ENCODE measurements at places on chromosomes 5 and 9.

DNA sequence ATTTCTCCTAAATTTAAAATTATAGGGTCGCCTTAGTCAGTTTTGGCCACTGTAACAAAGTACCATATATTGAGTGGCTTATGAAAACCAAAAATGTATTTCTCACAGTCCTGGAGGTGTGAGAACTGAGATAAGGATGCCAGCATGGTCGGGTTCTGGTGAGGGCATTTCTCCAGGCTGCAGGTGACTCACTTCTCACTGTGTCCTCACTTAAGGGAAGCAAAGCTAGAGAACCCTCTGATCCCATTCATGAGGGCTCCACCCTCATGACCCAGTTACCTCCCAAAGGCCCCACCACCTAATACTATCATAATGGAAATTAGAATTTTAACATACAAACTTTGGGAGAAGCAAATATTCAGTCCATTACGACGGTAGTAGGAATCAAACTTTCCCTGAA, 75.1 kb upstream of the FBN2 start:
- DNase-seq, result no peak

- DNase-seq, result no peak
Observed at GRCh38 chr5:78903861-78904260, 81.2 kb downstream of the ARSB start.

- no peak for DNase-seq
Observed at GRCh38 chr5:133366438-133366837, 245.9 kb downstream of the FSTL4 start.

GRCh38 chr5:67934976-67935375, 280.6 kb upstream of the PIK3R1 start:
- no peak for DNase-seq

DNA sequence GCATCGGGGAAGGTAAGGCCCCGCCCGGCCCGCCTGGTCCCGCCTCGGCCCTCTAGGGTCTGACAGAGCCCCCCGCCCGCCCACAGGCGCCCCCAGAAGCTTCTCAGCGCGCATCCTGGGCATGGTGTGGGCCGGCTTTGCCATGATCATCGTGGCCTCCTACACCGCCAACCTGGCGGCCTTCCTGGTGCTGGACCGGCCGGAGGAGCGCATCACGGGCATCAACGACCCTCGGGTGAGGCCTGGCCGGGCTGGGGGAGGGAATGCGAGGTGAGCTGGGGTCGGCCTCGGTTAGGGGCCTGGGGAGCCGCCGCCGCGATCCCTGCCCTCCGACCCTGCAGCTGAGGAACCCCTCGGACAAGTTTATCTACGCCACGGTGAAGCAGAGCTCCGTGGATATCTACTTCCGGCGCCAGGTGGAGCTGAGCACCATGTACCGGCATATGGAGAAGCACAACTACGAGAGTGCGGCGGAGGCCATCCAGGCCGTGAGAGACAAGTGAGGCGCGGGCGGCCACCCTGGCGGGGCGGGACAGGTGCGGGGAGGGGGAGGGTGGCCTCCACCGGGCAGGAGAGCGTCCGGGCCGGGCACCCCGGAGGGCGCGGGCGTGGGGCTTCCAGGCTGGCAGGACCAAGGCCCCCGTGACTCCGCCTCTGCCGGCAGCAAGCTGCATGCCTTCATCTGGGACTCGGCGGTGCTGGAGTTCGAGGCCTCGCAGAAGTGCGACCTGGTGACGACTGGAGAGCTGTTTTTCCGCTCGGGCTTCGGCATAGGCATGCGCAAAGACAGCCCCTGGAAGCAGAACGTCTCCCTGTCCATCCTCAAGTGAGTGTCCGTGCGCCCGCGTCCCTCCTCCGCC, 7.1 kb downstream of the LRRC26 start:
- no peak for DNase-seq

DNA sequence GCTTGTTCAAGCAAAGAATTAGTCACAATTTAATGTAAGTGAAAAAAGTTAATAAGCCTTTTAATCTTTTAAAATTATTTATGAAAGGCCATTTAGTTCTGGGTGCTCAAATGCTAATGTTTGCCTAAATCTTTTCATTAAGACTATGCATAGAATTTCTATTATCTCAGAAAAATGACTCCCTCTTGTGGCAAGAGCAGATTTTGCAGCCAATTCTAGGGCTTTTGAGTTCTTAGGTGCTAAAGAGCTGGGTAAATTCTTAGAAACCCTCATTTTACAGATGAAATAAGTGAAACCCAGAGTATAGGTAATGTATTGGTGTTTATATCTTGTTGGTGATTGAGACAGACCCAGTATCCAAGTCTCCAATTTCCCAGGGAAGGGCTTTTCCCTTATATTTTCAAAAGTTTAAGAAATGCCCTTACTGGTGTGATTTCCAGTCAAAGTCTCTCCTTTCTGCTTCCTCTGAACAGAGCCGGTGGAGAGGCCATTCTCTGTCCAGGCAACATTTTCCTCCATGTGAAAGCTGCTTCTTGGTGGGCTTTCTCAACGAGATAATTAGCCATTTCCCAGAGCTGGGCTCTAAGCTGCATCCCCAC, 24.1 kb upstream of the PCSK5 start:
- peak; percentile 6 for DNase-seq

GRCh38 chr9:107358986-107359385, 75.9 kb downstream of the RAD23B start:
- no peak for DNase-seq

DNA sequence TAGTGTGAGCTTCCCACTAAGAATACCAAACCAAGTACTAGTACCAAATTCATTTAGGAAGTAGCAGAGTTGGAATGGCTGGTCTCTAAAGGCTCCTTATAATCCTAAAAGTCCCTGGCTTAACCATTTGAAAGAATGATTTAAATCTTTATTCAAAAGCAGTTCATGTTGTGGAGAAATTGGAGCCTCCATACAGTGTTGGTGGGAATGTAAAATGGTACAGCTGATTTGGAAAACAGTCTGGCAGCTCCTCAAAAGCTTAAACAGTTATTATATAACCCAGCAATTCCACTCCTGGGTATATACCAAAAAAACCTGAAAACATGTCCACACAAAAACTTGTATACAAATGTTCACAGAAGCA, 2.9 kb downstream of the PLIN2 start:
- DNase-seq, result no peak

DNA sequence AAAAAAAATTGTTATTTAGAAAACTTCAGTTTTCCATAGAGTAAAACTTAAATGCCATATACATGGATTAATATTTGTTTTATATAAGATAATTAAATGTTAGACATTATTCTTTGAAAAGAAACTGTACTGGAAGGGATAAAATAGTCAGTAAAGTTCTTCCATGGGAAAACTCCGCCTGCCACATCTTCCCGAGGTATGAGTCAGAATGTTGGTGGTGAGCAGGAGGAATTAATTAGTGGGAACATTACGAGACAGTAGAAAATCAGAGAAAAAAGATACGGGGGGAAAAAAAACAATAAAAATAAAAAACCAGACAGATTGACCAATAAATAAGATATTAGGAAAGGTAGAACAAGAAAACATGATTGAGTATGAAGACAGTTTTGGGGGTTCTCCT, 930.3 kb upstream of the C9orf72 start:
- DNase-seq, result no peak

DNA sequence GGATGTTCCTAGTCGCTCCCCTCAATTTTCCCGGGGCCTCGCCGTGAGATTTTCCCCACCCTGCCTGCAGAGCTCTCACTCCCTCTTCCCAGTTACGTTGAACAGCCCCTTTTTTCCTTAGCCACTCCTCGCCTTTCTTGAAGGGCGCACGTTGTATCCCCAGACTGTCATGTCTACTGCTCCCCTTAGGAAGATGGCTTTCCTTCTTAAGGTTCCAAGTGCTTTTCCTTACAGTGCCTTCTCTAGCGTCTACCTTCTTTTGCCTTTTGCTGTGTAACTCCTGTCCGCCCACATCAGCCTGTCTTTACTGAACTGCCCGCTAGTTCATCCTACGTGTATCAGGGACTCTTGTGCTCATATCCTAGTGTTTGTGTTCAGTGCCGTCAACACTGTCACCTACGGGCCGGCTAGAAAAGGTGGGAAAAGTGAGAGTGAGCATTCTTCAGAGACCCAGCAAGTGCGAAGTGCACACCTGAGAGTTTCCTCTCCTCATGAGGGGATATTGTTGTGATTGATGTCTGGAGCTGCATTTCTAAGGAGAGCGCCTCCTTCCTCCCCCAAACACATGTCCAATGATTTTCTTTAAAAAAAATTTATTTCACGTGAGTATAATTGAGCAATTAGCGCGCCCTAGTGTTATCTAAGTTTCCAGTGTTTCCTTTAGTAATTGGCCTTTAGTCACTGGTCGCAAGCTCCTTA, 764 bp downstream of the CAMLG start:
- DNase-seq, result peak; percentile 20

DNA sequence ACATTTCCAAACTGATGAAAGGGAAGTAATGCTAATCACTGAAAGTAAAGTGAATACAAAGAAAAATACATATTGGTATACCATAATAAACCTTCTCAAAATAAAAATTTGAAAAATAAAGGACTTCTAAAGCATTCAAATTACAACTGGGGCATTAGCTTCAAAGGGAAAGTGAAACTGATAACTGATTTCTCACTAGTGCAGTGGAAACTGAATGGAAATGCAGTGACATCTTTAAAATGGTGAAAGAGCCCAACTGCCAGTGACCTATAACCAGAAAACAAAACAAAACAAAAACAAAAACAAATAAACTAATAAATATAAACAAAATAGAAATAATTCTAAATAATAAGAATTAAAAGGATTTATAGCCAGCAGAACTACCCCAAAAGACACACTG, 297.5 kb upstream of the GRIN3A start:
- no peak for DNase-seq

- no peak for DNase-seq
Observed at GRCh38 chr5:84028093-84028492, 307.4 kb upstream of the HAPLN1 start.

DNA sequence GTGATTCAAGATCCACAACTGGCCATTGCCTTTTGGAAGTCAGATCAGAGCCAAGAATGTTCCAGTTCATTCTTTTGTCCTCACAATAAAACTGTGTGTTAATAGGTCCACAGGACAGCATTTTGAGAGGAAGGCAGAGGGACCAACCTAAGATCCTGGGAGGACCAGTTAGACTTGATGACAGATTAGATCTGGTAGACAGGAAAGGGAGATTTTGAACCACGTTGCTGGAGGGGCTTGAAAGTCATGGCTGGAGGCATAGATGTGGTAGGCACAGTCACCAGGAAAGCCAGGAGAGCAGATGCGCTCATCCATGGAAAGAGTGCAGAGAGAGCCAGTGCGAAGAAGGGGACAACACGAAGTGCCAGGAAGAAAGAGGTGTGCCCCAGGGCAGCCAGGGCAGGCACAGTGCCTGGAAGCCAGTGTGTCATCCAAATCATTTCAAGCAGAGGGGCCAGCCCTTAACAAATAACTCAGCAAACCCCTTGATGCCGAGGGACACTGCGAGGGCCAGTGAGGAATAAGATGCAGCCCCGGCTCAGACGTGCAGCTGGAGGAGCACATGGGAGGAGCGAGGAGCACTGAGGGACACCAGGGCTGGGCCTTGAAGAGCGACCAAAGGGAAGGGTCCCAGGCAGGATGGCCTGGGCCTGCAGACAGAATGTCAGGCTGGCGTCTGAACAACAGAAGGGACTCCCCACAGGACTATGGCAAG, 12.8 kb upstream of the SLC2A8 start:
- no peak for DNase-seq

GRCh38 chr9:2248768-2249265, 233.7 kb downstream of the SMARCA2 start:
- no peak for DNase-seq

- no peak for DNase-seq
Observed at GRCh38 chr5:17302106-17302505, 84.7 kb downstream of the BASP1 start.

DNA sequence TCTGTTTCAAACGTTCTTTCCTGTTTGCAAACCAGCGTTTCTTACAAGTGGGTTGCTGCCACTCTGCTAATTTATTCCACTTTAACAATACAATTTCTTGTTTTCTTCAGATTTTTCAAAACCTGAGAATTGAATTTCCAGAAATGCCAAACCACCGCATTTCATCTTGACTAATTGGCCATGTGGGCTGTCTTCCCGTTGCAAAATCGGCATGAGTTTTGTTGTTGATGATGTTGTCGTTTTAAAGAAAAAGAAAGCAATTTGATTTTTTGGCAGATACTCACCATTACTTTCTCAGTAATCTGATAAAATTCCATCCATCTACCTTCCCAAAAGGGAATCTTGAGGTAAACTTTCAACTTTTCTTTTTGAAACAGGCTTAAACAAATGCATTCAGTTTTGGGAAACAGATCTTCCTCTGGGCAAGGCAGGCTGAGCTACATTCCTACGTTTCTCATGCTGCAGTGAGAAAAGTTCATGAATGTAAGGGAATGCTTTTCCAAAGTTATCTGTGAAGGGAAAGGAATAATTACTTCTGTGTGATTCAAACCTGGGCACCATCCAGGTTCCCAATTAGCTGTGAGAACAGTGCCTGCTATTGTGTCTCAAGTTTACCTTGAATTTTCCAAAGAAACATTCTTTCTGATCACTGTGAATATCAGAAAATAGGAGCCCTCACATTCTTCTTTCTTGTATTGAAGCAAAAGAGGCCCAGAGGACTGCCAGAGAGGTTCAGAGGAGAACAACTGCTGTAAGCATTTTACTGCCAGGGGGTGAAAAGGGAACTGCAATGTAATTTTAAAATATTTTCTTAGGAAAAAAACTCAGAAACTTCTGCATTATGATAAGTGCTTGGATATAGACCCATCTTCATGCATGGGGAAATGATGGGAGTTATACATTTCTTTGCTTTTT, 100.7 kb upstream of the TUT7 start:
- no peak for DNase-seq

GRCh38 chr5:5046680-5047502, 93.2 kb upstream of the ADAMTS16 start:
- no peak for DNase-seq

- DNase-seq, result no peak
Observed at GRCh38 chr5:122014236-122014935, 52.6 kb downstream of the SRFBP1 start.

DNA sequence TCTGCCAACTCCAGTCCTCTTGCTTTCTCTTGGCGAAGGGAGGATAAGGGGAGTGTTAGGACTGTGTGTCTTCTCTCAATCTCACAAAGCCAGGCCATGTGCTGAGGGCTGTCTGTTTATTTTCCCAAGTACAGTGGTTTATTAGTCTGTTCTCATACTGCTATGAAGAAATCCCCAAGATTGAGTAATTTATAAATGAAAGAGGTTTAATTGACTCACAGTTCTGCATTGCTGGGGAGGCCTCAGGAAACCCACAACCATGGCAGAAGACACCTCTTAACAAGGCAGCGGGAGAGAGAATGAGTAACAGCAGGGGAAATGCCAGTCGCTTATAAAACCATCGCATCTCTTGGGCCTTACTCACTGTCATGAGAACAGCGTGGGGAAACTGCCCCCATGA, 36.2 kb upstream of the CKS2 start:
- no peak for DNase-seq

- DNase-seq, result no peak
Observed at GRCh38 chr5:84885485-84886258, 501.0 kb upstream of the EDIL3 start.

GRCh38 chr9:16619914-16620520, 250.5 kb downstream of the BNC2 start:
- DNase-seq, result no peak

DNA sequence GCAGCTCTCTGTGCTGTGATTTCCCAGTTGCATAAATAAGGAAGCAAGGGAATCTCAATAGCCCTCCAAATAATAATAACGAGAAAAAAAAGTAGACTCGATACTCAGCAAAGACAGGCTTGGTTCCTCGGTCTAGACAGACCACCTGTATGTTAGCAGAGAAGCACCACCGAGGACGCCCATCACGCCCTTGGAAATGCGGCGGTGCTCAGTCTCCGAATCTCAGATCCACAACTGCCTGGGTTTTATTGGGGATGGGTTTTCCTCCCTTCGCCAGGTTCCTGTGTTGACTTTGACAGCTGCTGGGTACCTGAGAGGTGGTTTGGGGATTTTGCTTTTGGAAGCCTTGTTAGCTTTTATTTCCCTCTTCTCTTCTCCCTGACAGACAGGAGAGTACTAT, 7.2 kb downstream of the DAB2IP start:
- DNase-seq, result no peak
